ENCODE measurements at places on chromosomes 13 and 19.

DNA sequence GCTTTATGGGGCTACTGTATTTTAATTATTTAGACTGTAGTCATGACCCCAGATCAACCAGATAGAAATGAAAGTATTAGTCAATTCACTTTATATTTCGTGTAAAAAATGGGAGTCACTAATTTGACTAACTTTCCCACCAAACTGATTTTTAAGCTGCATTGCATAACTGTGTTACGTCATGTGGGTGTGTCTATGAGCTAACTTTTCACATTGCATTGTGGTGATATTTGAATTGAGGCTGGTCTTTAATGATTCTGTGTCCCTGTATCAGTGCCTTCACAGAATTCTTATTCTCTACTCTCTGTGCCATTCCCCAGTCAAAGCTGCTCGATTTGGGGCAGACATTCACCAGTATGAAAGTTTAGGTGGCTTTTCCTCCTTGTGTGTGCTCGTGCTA, 172.7 kb upstream of the MAB21L1 start:
- DNase-seq: no peak

- no peak for DNase-seq
These were observed 63.0 kb downstream of the TBC1D4 start for GRCh38 chr13:75418997-75419396.

- no peak for DNase-seq
These were observed 18.8 kb downstream of the HIPK4 start for GRCh38 chr19:40370997-40371801.

GRCh38 chr13:32969516-32969941, 46.7 kb upstream of the KL start:
- no peak for DNase-seq

DNA sequence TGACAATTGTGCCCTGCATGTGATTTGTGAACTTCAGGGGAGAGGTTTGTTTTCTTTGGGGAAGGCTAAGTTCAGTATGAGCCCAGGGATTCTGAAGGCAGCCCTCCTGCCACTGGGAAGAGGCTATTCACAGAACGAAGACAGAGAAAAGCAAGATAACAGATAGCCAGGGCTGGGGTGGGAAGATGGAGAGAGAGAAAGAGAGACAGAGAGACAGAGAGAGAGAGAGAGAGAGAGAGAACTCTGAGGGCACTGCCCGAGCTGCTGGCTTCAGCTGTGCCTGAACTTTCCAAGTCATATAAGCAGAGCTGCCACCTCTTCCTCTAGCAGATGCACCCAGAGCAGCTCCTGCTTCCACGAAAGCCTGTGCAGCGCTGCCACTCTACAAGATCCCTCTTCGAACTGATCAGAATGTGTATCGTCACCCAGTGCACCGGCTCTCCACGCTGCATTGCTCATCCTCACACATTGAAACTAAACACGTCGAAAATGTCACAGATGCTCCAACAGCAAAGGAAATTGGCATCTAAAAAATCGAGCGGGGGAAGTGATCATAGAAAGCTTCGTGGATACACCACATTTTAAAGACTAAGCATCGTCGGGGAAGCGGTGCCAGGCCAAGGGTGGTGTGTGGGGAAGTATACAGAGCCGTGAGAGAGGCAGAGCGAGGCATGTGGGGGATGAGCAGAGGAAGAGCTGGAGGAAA, 81.8 kb upstream of the SIAH3 start:
- DNase-seq: no peak
